Stimulated activated CD4-positive, alpha-beta T cell treated with anti-CD3 and anti-CD28 coated beads, TNF-alpha, amount 100 ng/mL, for 1 hour (primary cell): ENCODE measurements at places on chromosomes 1 and 21.
A peak's percentile ranks its signal among the peaks of the same experiment; 100 is the strongest.

- no peak for DNase-seq
Observed at GRCh38 chr1:244201750-244202149, 150.7 kb downstream of the ZBTB18 start.

- DNase-seq = no peak
Observed at GRCh38 chr1:32151319-32151787, 28.1 kb upstream of the TXLNA start.

GRCh38 chr1:82398357-82398756 lies 597.6 kb downstream of the ADGRL2 start:
- no peak for DNase-seq

- DNase-seq = no peak
Observed at GRCh38 chr21:29434081-29434480, 135.4 kb downstream of the BACH1 start.

DNA sequence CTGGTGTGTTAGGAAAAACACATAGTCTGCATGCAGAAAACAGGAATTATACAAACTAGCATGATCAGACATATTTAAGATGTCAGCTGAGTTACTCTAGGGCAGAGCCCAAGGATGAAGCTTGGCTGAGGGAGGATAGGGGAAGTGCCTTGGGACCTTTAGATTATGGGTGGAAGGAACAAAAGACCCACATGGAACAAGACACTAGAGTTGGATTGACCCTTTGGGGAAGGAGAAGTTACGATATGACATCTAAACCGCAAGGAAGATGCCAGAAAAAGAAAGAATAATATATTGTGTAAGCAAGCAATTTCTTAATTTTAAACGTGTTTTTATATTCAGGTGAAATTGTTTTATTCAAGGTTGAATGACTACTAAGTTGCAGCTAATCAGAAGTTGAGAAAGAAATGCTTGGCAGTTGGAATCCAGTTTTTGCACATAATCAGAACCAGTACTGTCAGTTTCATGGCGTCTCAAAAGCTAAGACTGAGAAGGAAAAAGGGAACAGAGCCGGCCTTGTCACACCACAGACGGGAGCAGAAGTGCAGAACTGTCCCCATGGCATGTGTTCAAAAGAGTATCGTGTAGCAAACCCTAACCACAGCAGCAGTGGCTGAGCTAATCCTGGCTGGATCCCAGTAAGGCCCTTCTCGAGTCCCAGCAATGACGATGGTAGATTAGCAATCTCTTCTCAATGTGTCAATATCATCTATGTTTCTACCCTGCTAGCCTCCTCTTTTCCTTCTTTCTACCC lies 31.2 kb upstream of the IFNAR2 start:
- DNase-seq = no peak

DNA sequence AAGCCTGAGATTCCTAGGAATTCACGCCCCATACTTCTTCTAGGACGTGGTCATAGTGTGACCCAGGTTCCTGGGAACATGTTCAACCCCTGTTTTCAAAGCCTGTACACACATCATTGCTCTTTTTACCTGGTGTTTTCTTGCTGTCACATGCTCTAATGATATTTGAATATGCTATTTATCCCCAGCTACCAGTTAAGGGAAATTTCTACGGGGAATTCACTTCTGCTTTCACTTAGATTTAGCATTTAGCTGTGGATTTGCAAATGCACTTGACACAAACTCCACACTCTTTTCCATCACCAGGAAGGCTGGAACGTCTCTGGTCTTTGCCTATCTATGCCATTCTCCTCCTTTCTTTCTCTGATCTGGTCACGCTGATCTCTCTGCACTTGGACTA lies 11.3 kb upstream of the SAMSN1 start:
- DNase-seq = no peak

GRCh38 chr1:205480349-205480985 lies 24.0 kb upstream of the CDK18 start:
- no peak for DNase-seq

DNA sequence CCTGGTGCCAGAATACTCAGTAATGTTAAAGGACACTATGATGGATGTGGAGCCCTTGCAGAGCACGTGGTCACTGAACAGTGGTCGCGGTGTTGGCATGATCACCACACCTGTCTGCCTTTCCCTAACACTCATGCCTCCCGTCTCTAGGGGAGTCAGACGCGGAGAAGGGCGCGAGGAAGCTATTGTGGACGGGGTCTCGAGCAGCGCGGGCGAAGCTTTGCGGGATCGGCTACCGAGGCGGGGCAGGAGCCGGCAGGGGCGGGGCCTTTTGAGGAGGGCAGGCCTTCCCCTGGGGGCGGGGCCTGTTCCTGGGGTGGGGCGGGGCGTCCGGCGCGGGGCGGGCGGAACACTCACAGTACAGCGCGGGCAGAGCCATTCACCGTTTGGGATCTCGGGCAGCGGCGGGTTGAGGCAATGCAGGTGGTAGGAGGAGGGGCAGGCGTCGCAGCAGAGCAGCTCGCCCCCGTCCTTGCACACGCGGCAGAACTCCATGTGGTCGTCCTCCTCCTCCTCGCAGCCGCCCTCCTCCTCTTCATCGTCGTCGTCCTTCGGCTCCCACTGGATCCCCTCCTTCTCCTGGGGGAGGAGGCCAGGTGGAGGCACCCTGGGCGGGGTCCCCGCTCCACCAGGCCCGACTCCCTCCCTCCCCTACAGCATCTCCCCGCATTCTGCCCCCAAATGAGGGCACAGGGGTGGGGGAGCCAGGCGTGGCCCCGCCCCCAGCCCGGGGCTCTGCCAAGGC lies 31.5 kb downstream of the CHD5 start:
- DNase-seq = peak; percentile 26

- DNase-seq = no peak
Observed at GRCh38 chr1:46186076-46186475, 9.8 kb upstream of the P3R3URF start.

- no peak for DNase-seq
Observed at GRCh38 chr21:41779659-41780058, 12.8 kb upstream of the RIPK4 start.

GRCh38 chr21:41220208-41220733 lies 52.3 kb downstream of the BACE2 start:
- no peak for DNase-seq

DNA sequence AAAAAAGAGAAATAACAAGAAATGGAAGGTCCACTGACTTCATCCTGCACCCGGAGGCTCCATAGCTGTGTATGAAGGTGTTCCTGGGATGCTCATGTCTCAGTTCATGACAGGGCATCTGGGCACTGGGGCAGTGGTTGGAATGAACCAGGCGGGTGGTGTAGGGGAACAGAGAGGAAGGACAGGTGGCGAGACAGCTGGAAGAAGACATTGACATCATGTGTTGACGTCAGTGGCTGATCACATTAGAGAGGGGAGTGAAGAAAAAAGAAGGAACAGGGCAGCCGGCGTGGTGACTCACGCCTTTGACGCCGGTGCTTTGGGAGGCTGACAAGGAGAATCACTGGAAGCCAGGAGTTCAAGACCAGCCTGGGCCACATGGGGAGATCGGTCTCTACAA lies 50.1 kb downstream of the HUNK start:
- DNase-seq = no peak

GRCh38 chr21:38927776-38928175 lies 122.0 kb downstream of the ETS2 start:
- DNase-seq = no peak

GRCh38 chr1:97571760-97572159 lies 349.1 kb downstream of the DPYD start:
- DNase-seq = no peak

DNA sequence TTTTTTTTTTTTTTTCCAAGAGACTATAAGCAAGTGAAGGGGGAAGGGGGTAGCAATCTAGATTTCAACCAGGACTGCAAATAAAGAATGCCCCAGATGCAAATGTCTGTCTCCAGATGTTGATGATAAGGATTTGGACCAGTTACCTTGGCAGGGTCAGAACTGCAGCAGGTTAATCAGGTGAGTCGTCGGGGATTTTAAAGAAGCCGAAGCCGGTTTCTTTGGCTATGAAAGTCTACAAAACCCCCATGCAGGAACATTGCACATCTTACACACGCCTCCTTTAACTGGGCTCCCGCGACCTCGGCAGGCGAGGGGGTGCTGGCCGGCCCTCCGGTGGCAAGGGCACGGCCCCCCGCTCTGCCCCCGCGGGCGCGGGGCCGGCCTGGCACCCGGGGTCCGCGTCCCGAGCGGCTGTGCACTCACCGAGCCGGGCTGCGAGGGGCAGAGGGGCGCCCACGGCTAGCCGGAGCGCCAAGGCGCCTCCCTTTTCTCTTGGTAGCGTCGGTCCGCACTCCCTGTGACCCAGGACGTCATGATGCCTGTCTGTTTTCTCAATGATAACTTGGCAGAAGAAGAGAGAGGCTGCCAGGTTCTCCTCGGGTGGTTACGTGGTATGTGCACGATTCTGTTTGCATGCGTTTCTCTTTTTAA lies 366.3 kb upstream of the ESRRG start:
- no peak for DNase-seq

DNA sequence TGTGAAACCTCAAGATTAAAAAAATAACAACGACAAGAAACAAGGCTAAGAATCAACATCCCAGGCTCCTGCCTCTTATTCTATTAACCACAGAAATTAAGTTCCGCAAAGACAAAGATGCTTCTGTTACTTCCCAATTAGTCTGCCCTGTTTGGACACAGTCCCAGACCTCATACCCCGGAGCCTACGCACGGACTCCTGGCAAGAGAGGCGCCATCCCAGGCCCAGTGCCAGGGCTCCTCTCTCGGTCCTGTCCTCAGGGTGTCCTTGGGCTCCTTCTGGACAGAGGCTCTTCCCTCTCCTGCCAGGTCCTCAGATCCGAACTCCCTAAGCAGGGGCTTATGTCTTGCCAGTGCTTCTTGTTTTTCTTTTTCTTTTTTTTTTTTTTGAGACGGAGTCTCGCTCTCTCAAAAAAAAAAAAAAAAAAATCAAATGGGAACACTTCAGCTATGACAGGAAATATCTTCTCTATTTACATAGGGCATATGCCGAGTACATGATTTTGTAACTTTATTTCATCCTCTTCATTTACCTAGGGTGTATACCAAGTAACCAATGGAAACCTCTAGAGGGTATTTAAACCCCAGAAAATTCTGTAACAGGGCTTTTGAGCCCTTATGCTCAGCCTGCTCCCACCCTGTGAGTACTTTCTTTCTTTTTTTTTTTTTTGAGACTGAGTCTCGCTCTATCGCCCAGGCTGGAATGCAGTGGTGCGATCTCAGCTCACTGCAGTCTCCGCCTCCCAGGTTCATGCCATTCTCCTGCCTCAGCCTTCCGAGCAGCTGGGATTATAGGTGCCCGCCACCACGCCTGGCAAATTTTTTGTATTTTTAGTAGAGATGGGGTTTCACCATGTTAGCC lies 11.7 kb upstream of the ENO1 start:
- DNase-seq = no peak

- DNase-seq = peak; percentile 60
Observed at GRCh38 chr1:27872059-27872801, at the start of gene THEMIS2. THEMIS2 (plus strand) TSS chr1:27872544; CDS start chr1:27872572, 28 bp downstream.

GRCh38 chr1:96979304-96980268 lies 258.0 kb downstream of the PTBP2 start:
- no peak for DNase-seq

- DNase-seq = no peak
Observed at GRCh38 chr1:163875927-163876320, 554.2 kb downstream of the NUF2 start.

DNA sequence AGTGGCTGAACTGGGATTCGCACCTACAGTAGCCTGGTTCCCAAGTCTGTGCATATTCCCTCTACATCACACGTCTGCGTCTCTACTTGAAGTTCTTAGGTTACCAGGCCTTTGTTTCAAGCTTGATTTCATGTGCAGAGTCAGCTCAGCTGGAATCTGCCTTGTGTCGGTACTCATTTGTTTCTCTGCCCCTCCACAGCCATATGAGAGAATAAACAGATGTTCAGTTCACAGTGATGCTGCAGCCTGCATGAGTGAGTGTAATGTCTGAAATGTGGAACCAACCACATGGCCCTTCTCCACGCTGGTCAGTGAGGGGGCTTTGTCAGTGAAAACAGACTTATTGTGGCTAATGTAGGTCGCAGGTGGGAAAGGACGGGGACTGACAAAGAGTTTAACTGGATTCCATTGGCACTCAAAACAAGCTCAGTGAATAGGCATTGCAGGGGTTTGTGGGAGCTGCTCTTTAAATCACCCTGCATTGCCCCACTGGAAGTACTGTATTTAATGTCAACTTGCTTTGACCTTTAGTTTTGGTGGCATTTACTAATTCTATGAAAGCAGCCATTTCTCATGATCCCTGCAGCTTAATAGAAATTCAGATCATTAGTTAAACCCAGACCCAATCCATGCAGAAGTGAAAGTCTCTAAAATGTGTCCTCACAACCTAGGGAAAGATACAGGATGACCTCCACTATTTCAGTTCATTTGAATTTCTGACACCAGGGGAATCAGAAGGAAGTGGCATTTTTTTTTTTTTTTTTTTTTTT lies 136.4 kb upstream of the FAM78B start:
- DNase-seq = no peak

- DNase-seq = no peak
Observed at GRCh38 chr1:172483448-172483847, 39.6 kb upstream of the PIGC start.

- no peak for DNase-seq
Observed at GRCh38 chr1:11882814-11883538, 24.2 kb upstream of the NPPB start.

DNA sequence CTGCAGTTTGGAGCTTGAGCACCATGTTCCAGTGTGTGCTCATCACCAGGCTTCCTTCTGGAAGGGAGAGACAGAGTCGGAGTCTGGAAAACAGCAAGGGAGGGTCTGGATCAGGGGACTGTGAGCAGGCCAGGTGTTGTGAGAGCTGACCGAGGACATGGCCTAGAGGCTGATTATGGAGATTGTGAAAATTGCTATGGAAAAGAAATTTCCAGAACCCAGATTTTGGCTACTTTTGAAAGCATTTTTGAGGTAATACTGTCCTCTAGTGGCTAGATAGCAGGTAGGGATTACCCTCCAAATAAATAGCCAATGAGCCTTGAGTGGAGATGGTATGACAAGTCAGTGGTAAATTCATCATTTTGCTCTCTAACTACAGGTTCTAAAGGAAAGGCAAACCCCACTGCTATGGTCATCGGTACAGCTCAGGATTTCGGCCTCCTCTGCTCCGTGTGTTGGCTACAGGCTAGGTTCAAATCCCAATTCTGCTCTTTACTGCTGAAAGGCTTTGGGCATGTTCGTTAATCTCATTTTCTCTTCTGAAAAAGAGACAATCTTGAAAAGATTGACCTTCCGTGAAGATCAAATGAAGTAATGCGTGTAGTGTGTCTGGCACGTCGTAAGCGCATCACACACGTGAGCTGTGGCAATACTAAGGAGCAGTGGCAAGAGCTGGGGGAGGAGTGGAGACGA lies 1.0 kb upstream of the HAO2 start:
- no peak for DNase-seq
